ENCODE measurements at places on chromosomes 1 and 21.

DNA sequence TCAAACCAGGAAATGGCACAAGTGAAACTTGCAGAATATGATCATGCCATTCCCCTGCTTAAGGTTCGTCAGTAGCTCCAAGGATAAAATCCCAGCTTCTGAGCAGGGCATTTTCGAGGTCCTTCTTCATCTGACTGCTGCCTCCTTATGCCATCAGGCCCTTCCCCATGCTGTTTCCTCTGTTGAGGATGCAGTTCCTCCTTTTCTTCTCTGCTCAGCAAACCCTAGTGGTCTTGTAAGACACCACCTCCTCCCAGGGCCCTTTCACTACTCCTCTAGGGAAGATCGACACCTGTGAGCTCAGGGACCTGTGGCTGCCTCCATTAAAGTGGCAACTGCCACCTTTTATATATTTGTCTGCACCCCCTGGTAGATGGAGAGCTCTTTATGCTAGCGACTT, 62.1 kb upstream of the JUN start:
- DNase-seq: no peak

DNA sequence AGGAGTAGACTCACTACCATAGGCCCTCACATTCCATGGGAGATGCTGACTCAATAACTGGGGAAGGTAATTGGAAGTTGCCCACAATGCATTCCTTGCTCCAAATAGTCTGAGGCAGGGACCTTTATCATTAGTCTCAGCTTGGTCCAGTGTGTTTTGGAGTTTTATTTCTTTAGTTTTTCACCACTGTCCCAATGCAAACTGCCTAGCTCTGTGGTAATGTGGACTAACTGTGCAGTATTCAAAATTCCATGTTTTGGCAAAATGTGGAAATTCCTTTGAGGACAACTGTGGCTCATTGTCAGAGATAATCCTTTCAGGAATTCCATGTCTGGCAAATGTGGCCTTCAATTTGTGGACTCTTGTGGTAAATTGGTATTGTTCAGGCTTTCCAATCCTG, 78.1 kb upstream of the PAPPA2 start:
- no peak for DNase-seq

DNA sequence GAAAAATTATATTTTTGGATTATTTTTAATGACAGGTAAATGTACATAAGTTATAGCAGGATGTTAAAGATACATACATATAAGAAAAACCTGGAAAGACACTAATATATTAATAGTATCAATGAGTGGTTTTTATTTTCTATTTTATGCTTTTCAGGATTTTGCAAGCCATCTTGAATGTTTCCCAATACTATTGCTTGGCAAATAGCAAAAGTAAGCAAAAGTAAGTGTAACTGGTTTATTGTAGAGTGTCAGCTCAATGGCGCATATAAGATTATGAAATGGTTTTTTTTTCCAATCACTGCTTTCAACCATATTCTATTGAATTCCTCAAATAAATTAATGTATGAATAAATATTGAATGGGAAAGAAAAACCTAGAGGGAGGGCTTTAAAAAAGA, 36.4 kb downstream of the ZNF684 start:
- no peak for DNase-seq

GRCh38 chr1:107964336-107965109, 457 bp downstream of the VAV3 start:
- DNase-seq: no peak

DNA sequence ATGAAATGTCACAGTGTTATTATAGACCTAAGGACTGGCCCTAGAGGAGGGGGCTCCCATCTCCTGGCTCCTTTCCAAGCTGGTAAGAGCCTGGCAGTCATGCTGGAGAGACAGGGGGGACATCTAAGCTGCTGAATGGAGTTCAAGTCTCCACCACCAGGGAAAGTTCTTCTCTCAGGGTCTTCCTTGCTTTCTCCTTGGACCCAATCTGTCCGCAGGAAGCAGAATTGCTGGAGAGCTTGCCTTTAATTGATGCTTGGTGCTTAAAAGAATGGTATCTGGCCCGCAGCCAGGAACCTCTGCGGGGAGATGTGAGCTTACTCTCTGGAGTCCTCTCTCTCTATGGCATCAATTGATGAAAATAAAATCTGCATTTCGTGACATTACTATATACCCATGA, 25.1 kb downstream of the IRF2BP2 start:
- no peak for DNase-seq

DNA sequence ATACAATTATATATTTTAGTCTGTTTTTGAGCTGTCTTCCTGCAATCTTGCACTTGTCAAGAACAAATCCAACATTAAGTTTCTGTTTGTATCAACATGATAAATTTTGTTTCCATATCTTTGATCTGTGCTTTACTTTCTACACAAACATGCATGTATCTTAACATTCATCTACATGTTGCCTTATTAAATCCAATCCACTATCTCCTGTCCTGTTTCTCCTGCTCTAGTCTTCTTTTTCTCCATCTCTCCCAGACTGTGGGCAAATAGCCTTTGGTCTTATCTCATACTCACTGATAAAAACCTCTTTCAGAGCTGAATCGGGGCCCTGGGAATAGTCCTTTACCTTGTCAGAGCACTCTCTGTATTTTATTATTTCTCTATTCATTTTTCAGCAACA, 101.3 kb downstream of the PLPPR4 start:
- no peak for DNase-seq

DNA sequence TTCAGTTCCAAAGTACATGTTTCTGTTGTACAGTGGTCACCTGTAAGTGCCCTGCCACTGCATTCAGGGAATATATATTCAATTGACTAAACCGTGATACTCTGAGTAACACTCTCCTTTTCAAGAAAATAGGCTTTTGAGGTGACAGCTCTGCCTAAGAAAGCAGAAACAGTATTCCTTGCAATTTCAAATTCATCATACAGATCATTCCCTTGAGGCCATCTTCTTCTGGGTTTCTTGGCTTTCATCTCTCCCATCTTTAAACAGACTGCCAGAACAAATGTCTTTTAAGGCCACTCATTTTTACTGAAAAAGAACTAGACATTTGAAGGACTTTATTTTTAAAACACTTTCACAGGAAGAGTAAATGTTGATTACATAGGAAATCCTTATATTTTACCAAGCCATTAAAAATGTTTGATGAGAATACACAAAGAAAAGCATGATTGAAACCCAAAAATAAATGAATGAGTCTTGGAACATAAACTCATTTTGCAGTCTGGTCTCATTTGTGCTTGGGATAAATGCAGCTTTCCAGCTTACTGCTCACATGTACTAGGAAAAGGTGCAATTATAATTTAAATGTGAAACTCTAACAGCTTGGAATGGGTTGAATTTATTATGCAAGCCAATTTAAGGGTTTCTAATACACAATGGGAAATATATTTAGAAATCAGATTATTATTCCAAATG, 34.7 kb downstream of the PLPPR5 start:
- no peak for DNase-seq

DNA sequence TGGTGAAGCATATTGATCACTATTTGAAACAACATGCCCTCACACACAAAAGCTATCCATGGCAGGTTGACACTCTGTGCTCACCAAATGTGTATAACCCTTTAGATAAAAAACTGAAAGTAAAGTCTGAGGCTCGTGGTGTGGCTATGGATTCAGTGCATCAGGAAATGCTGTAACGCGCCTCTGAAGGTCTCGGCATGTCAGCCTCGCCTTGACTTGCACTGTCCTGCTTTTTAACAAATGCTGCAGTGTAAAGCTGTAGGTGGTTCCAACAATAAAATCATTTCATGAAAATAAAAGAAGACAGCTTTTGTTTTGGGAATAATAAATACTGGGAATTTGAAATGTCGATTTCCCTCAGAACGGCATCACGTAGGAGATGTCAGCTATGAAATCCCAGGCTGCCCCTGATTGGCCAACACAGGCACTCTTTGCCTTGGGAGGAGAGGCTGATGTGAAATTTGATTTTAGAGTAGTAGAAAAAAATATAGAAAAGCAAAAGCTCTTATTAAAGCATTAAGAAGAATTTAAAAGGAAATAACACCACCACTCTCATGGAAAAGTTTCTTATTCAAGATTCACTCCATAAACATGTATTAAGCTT, 168.2 kb downstream of the DSCAM start:
- no peak for DNase-seq

- no peak for DNase-seq
Observed at GRCh38 chr1:101588677-101589076, 351.9 kb downstream of the S1PR1 start.

DNA sequence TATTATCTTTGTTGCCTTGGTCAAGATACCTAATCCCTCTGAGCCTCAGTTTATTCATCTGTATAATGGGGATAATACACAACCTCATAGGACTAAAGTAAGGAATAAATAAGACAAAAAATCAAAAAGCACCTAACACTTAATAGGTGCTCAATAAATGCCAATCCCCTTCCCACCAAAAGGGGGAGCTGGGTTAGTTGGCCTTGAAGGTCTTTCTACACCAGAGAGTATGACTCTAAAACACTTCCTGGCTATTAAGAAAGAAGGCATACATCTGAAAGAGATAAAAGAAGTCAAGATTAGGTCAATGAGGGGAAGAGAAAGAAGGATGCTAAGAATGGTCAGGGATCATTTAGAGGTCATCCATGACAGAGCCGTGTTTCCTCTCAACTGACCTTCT, 11.1 kb downstream of the VSIG8 start:
- no peak for DNase-seq

- no peak for DNase-seq
Observed at GRCh38 chr1:78071696-78072095, 25.9 kb downstream of the GIPC2 start.

DNA sequence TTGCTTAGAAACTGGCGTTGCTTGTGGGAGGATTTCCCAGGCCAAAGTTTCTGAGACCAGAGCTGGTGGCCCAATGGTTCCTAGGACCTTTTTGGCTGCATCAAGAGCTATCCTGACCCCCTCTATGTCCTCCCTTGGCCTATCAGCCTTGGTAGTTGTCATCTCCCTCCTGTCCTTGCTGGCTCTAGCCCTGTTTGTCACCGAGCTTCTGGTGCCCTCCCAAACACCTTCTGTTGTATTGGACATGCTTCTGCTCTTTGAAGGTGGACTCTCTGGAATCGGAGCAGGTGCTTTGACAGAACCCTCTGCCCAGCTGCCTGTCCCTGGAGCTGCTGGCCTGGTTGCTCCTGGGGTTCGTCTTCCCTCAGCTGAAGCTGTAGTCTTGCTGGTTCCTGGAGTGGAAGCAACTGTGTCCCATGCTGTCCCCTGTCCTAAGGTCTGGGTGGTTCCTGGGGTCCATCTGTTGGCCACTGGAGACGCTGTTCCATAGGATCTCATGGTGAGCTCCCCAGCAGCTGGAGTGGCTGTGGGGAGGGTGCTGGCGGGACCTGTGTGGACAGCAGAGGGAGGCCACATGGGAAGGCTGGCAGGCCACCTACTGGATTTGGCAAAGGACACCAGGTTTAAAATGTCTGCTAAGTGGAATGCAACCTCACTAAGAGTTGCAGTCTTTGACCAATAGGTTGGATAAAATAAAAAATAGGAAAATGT, 9.4 kb downstream of the FCAMR start:
- DNase-seq: no peak

- DNase-seq: no peak
Observed at GRCh38 chr1:232705815-232706575, 76.1 kb upstream of the SIPA1L2 start.

DNA sequence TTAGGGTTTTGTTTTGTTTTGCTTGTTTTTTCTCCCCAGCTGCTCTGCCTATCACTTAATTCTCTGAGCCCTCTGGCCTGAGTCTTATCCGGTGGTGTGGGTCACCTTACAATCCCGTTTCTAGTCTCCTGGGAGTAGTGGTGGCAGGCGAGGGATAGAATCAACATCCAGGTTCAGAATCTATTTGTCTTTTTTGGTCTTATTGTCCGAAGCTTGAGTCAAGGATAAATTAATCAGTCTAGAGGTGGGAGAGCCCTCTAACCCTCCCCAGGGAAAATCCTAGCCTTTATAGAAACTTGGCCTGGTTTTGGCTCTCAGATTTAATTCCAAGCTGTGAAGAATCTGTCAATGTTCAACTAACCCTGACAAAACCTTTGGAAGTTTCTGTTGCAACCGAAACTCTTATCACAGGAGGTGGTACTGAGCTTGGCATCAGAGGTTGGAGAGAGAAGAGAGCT, 246.3 kb downstream of the FGGY start:
- DNase-seq: no peak

GRCh38 chr1:232998646-232999045, 48.2 kb downstream of the NTPCR start:
- no peak for DNase-seq

DNA sequence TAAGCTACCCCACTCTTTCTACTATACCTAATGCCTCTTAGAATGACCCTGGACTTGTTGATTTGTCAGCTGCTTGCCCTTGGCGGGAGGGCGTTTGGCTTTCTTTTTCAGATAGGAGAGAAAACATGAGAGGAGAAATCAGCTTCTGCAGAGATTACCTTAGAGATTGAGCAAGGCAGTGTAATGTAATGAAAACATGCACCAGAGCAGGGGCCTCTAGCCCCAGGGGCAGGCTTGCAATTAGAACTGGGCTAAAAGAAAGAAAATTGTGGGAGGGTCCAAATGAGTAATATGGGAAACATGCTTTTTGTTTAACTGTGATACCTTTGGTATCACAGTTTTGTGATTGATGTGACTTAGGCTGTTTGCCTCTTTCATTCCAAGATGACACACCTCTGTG, 89.7 kb downstream of the PBX1 start:
- DNase-seq: no peak

- peak; percentile 18 for DNase-seq
Observed at GRCh38 chr1:235648954-235649367, 623 bp downstream of the GNG4 start.

DNA sequence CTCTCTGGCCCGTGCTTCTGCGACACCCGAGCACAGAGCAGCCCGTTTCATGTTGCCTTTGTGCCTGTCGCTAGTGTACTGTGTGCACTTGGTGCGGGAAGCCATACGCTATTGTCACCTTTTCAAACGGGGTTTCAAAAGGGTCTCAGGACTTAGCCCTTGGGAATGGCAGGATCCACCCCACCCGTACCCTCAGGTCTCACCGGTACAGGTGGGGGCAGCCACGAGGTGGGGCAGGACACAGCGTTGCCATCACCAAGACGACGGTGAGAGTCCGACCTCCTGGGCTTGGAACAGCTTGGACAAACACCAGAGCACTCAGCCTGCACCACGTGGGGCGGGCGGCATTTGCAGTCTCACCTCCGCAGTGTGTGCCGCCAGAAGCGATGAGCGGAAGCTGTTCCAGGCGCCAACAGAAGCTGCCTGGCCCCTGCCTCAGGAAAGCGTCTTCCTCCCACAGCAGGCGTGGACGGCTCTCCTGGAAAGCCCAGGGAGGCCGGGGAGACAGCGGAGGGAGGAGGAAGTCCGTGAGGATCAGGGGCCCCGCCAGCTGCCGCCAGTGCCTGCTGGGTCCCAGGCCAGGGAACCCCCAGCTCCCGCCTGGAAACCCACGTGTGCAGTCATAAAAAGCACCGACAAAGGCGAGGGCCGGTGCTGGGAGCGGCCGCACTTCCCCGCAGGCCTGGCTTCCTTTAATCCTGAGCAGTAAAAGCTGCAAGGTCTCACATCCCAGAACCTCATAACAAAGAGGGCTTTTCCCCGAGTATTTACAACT, 131.3 kb upstream of the ARHGEF16 start:
- no peak for DNase-seq
